HepG2 (cell line): ENCODE measurements at places on chromosomes 6 and 20. TPM values are rescaled to one million over a fixed set of nuclear protein-coding genes. Genes with fewer than 3 reads are reported as not detected.

- H3K4me1 ChIP-seq = no peaks in the 10 kb centered on the region
- no peak overlapping the region for H3K27ac ChIP-seq
- H3K4me3 ChIP-seq = no peak overlapping the region
- no peak for DNase-seq
- H3K36me3 ChIP-seq = no peaks in the 10 kb centered on the region
These were observed 126.8 kb upstream of the HCRTR2 start for GRCh38 chr6:55047451-55048044.

GRCh38 chr6:7392402-7392801 lies 2.8 kb downstream of the RIOK1 start:
- no peak overlapping the region for H3K27ac ChIP-seq
- H3K4me1 ChIP-seq = peaks cover 37% of the 10 kb centered on the region
- DNase-seq = no peak
- no peaks in the 10 kb centered on the region for H3K27me3 ChIP-seq
- peaks cover 39% of the 10 kb centered on the region for H3K36me3 ChIP-seq
- no peak overlapping the region for H3K4me3 ChIP-seq

- DNase-seq = peak; percentile 27
- no peaks in the 10 kb centered on the region for H3K36me3 ChIP-seq
- H3K27ac ChIP-seq = no peak overlapping the region
- no peak overlapping the region for H3K4me3 ChIP-seq
These were observed 187.5 kb upstream of the PDE10A start for GRCh38 chr6:165850434-165851019.

- no peak overlapping the region for H3K27ac ChIP-seq
- no peak for DNase-seq
- peaks cover 8% of the 10 kb centered on the region; the same call in 1 of the 2 replicates for H3K4me1 ChIP-seq
These were observed 7.4 kb downstream of the ADAM33 start for GRCh38 chr20:3674447-3674846.

- no peak for DNase-seq
- H3K4me3 ChIP-seq = no peak overlapping the region
- peaks cover 6% of the 10 kb centered on the region for H3K27me3 ChIP-seq
- H3K4me1 ChIP-seq = no peaks in the 10 kb centered on the region
- no peaks in the 10 kb centered on the region for H3K36me3 ChIP-seq
- no peak overlapping the region for H3K27ac ChIP-seq
These were observed 182.8 kb downstream of the TBXT start for GRCh38 chr6:165984729-165985275.

DNA sequence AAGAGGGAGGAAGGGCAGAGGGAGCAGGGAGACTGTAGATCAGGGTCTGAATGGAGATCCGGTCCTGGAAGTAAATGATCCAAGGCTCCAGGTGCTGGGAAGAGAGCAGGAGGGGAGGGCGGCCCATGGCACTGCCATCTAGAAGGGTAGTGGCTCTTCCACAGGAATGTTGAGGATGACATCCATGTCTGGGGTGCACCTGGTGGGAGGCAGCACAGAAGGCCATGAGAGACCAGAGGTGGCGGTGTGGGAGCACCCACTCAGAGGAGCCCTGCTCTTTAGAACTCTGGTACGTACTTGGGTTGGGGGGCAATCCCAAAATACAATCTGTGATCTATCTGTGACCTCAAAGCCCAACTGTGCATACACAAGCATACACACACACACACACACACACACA lies 13.5 kb downstream of the DEFB132 start:
- peaks cover 8% of the 10 kb centered on the region for H3K4me1 ChIP-seq
- no peak overlapping the region for H3K4me3 ChIP-seq
- no peak overlapping the region for H3K27ac ChIP-seq
- H3K36me3 ChIP-seq = peaks cover 12% of the 10 kb centered on the region
- H3K27me3 ChIP-seq = peaks cover 3% of the 10 kb centered on the region; the same call in 1 of the 2 replicates

Gene CLIC1
- total RNA-seq = 445 and 602 TPM in 2 replicates

- no peak overlapping the region for H3K27ac ChIP-seq
- no peaks in the 10 kb centered on the region for H3K36me3 ChIP-seq
- peaks cover 30% of the 10 kb centered on the region for H3K4me1 ChIP-seq
- DNase-seq = no peak
- H3K4me3 ChIP-seq = no peak overlapping the region
These were observed 5.3 kb downstream of the LINC00237 start for GRCh38 chr20:21100578-21101452.

Gene BMP2
- total RNA-seq = 0.02 TPM in 1 of 2 replicates, not detected in the other

Gene ADTRP
- total RNA-seq = not detected in 2 replicates

Gene SLC18B1
- 9.1 and 13.8 TPM in 2 replicates for total RNA-seq

DNA sequence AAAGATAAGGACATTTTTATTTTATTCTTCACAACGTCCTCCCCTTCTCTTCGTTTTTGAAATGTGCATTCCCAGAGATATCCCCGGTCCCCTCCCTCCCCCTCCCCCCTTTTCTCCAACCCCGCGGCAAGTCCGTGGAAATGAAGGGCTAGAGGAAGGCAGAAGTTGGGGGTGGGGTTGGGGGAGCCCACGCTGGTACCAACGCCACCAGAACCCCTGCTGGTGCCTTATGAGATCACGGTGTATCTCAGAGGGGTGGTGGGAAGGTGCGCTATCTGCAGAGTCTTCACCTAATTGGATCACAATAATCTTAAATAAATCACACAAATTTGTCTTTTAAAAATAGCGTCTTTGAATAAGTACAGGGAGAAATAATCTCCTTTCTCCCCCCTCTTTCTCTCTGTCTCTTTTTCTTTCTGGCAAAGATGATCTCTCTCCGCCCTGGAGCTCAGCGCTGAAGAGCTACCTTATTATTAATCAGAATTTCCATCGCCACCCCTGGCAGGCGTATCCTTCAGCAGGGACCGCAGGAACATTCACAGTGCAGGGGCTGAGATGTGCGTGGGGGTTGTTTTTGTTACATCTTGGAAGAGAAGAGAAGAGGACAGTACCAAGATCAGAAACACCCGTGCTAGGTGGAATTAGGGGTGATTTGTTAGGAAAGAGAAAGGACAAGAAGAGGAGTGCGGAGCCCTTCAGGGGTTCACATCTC lies 915 bp downstream of the CLVS2 start:
- H3K27ac ChIP-seq = no peak overlapping the region
- H3K36me3 ChIP-seq = no peaks in the 10 kb centered on the region
- no peak for DNase-seq
- H3K4me1 ChIP-seq = no peaks in the 10 kb centered on the region

Gene SYCP2L
- 0.22 TPM in 1 of 2 replicates, not detected in the other for total RNA-seq

GRCh38 chr6:79993012-79993910 lies 11.2 kb upstream of the TTK start:
- H3K27me3 ChIP-seq = no peaks in the 10 kb centered on the region
- no peaks in the 10 kb centered on the region for H3K36me3 ChIP-seq
- H3K4me3 ChIP-seq = no peak overlapping the region
- no peak overlapping the region for H3K27ac ChIP-seq

Gene SSTR4
- total RNA-seq = not detected in 2 replicates

DNA sequence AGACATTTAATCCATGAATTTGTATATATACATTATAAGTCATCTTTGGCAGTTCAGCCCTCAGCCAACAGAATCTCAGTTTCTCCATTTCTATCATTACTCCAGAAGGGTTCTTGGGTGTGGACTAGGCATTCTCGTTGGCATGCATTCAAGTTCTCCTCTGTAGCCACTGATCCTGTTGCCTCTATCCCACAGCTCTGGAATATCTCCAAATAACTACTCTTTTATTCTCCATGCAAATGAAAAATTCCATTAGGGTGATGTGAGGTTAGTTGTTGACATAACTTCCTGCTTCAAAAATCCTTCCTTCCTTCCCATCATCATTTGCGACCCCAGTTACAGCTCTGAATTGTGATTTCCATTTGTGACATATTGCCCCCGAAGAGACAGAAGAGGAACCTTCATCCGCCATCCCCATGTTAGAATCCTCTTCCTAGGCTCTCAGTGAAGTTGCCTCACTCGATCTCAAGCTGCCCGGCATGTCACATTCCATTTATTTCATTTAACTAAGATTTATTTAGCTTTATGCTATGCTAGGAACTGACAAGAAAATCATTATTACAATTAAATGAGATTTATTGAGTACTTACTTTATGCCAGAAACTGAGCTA lies 93.7 kb upstream of the EDN1 start:
- H3K36me3 ChIP-seq = no peaks in the 10 kb centered on the region
- no peak overlapping the region for H3K27ac ChIP-seq
- H3K27me3 ChIP-seq = no peaks in the 10 kb centered on the region
- no peak overlapping the region for H3K4me3 ChIP-seq
- no peaks in the 10 kb centered on the region for H3K4me1 ChIP-seq

DNA sequence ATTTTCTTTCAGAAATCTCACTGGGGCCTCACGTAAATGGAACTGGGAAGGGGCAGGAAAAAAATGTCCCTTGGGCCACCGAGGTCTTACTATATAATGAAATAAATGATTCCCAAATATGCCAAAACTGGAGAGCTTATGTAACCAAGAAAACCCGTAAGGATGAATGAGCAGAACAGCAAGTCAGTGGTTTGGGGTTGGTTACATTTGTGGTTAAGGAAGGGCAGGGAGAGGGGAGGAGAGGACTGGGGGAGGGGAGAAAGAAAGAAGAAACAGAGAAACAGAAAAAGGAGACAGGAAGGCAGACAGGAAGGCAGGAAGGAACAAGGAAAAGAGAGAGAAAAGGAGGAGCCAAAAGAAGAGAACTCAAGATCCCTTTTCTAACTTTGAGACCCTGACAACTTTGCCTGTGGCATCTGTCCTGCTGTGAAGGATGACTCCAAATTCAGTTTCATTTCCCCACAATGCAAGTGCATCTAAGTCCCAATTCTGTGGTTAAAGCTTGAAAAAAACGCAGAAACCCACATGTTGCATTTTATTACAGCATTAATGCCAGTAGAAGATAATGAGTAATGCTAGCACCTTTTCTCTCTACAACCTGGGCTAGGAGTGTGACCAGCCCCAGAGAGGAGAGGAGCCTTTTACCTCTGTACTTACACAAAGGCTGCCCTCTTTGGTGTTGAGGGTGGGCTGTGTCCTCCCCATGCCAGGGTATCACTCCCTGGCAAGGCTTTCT lies 10.8 kb upstream of the ARMC2 start:
- no peak for DNase-seq
- no peak overlapping the region for H3K4me3 ChIP-seq
- H3K36me3 ChIP-seq = no peaks in the 10 kb centered on the region
- H3K27me3 ChIP-seq = peaks cover 29% of the 10 kb centered on the region

- H3K27me3 ChIP-seq = no peaks in the 10 kb centered on the region
- no peak overlapping the region for H3K4me3 ChIP-seq
- peaks cover 51% of the 10 kb centered on the region for H3K4me1 ChIP-seq
- no peak for DNase-seq
- H3K27ac ChIP-seq = no peak overlapping the region
These were observed 14.3 kb upstream of the SIRT5 start for GRCh38 chr6:13559968-13560650.

GRCh38 chr6:26043384-26044139 lies 43.7 kb upstream of the HFE start:
- no peaks in the 10 kb centered on the region for H3K36me3 ChIP-seq
- peaks cover 31% of the 10 kb centered on the region for H3K4me1 ChIP-seq
- peak overlapping the region; percentile 73 for H3K4me3 ChIP-seq

DNA sequence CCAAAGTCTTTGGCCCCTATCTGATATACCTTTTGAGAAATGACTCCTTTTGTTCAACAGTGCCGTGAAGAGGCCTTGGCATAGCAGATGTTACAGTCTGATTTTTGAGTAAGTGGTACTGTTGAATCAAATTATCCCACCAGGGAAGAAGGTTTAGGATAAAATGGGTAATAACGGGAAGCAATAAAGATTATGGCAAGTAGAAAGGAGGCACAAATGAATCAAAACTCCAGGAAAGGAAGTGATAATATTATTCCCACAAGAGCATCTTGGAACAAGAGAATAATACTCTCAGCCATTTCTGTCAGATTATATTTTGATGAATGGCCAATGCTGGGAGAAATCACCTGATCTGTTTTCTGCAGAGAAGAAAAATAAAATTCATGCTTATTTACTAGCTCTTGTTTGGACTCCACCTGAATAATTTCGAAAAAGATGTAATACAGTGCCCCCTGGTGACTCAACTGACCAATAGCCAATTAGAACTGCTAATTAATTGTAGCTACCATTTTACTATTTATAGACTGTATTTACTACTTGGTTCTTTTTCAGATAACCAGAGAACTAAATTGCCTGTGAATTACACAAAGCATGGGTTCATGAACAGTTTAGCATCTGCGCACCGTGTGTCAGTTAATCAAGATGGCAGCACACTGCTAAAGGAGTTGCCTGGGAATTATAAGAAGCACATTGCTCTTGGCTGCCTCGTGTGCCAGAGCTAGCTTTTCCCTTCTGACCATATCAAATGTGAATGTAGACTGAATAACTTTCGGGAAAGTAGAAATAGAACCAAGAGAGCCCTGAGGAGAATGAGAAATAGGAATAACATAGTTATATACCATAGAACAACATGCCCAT lies 78.5 kb upstream of the TRDN start:
- no peaks in the 10 kb centered on the region for H3K4me1 ChIP-seq
- DNase-seq = peak; percentile 39
- no peaks in the 10 kb centered on the region for H3K27me3 ChIP-seq
- H3K4me3 ChIP-seq = no peak overlapping the region
- H3K27ac ChIP-seq = no peak overlapping the region

DNA sequence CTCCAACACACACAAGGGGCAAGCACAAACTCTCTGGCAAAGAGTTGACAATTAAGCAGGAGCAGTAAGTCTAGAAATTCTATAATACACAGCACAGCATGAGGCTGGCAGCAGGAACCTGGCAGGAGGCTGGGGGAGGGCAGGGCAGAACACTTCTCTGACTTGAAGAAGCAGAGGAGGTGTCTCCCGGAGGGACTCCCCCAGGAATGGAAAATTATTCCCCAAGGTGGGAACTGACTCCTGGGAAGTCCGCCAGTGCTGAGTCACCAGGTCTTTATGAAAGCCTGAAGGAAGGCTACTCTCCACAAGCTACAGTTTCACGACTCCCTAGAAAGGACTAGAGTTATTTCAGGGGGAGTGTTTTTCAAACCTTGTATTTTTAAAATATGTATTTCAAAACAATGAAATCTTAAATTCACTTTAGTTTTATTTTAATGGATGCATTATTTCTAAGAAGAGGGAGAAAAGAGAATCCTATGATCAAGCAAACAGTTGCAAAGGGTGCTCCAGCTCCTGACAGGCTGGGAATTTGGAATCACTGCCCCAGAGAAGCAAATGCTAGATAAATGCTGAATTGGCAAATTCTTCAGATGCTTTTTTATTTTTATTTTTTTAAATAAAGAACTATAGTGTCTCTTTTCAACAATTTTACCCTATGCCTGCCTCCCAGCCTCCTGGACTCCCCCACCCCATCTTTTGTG lies 192.8 kb downstream of the LY86 start:
- no peak overlapping the region for H3K4me3 ChIP-seq
- no peaks in the 10 kb centered on the region for H3K27me3 ChIP-seq
- no peaks in the 10 kb centered on the region for H3K4me1 ChIP-seq
- H3K36me3 ChIP-seq = no peaks in the 10 kb centered on the region

Gene DYNLT2
- 3.1 and 4.3 TPM in 2 replicates for total RNA-seq

- peak overlapping the region; percentile 76 for H3K27ac ChIP-seq
- H3K27me3 ChIP-seq = no peaks in the 10 kb centered on the region
- no peaks in the 10 kb centered on the region for H3K36me3 ChIP-seq
- DNase-seq = no peak
These were observed 33.9 kb downstream of the HLA-A start for GRCh38 chr6:29976253-29976587.

GRCh38 chr6:47663462-47664216 lies 34.7 kb upstream of the ADGRF4 start:
- H3K27ac ChIP-seq = no peak overlapping the region
- DNase-seq = no peak

Gene CDH4
- total RNA-seq = not detected in 2 replicates

- H3K36me3 ChIP-seq = peaks cover 2% of the 10 kb centered on the region; the same call in 1 of the 2 replicates
- DNase-seq = no peak
- H3K4me1 ChIP-seq = peaks cover 71% of the 10 kb centered on the region
These were observed 3.4 kb downstream of the TSPO2 start for GRCh38 chr6:41045664-41046063.

Gene MRPS26
- 187 and 201 TPM in 2 replicates for total RNA-seq

GRCh38 chr6:2656460-2657079 lies 94.2 kb downstream of the MYLK4 start:
- no peak for DNase-seq
- no peaks in the 10 kb centered on the region for H3K36me3 ChIP-seq
- peaks cover 11% of the 10 kb centered on the region for H3K4me1 ChIP-seq
- no peak overlapping the region for H3K27ac ChIP-seq
